ENCODE measurements at places on chromosomes 16 and 17.

GRCh38 chr16:19092653-19093410, 20.9 kb upstream of the ITPRIPL2 start:
- no peak for DNase-seq

DNA sequence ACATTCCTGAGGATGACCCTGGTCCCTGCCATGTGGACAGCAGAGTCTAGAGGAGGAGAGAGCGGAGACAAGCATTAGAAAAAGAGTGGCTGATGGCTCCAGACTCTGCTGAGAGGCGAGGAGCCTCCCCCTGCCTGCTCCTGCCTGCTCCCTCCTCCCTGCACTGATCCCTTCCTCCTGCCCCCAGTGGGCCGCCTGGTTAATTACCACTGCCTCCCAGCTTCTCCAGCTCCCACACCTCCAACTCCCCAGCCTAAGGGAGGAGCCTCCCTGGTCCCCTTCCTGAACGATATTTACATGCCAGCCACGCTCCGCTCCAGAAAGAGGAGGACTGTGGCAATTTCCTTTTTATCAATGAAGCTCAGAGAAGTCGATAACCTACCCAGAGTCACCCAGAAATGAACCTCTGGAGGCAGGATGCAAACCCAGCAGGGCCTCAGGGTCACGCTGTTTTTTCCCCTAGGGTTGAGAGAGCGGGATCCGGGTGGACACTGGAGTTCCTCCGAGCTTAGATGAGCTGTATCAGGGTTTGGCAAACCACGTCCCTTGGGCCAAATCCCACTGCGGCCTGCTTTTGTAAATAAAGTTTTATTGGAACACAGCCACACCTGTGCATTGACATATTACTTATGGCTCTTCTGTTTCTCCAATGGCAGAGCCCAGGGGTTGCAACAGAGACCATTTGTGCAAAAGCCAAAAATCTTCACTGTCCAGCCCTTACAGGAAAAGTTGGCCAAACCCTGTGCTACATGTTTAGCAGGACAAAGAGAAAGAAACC, 27.1 kb upstream of the JPH3 start:
- no peak for DNase-seq

- no peak for DNase-seq
Observed at GRCh38 chr16:66689282-66689681, 7.3 kb downstream of the CMTM4 start.

DNA sequence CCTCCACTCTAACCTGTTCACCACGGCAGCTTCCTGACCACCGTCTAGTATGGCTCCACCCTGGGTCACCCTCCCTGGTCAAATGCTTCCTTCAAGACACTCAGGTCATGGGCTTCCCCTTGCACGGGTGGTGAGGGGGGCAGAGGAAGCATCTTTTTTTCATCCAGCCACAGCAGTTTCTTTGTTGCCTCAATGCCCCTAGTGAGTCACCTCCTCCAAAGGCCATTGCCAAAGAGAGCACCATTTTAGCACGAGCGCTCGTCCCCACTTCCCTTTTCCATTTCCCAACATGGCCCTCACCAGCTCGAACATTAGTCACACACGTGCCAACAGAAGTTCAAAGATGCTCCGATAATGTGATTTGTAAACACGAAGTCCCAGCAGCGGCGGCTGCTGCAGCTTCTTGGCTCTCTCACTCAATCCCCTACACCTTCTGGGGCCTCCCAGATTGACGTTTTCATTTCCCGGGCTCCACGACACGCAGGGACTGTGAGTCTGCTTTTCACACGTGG, 134.6 kb downstream of the GAS7 start:
- no peak for DNase-seq

DNA sequence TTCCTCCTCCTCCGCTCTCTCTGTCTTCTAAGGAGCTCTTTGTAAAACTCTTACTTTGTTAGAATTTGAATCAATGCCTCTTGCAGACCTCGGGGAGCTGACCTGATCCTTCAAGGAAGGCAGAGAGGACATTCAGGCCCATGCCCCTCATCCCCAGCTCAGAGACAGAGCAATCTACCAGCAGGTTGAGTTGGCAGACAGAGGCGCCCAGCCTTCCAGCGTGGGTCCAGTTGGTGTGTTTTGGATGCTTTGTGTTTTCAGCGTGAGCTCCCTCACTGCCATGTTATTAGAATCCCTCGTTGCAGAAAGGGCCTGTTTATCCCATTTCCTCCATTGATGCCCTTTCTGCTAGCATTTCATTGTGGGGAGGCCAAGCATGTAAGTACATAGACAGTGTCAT, 167.1 kb downstream of the CMIP start:
- no peak for DNase-seq

GRCh38 chr16:60882816-60883215, 1153.4 kb downstream of the CDH8 start:
- DNase-seq: no peak

- no peak for DNase-seq
Observed at GRCh38 chr16:81855552-81856153, 76.6 kb downstream of the PLCG2 start.

DNA sequence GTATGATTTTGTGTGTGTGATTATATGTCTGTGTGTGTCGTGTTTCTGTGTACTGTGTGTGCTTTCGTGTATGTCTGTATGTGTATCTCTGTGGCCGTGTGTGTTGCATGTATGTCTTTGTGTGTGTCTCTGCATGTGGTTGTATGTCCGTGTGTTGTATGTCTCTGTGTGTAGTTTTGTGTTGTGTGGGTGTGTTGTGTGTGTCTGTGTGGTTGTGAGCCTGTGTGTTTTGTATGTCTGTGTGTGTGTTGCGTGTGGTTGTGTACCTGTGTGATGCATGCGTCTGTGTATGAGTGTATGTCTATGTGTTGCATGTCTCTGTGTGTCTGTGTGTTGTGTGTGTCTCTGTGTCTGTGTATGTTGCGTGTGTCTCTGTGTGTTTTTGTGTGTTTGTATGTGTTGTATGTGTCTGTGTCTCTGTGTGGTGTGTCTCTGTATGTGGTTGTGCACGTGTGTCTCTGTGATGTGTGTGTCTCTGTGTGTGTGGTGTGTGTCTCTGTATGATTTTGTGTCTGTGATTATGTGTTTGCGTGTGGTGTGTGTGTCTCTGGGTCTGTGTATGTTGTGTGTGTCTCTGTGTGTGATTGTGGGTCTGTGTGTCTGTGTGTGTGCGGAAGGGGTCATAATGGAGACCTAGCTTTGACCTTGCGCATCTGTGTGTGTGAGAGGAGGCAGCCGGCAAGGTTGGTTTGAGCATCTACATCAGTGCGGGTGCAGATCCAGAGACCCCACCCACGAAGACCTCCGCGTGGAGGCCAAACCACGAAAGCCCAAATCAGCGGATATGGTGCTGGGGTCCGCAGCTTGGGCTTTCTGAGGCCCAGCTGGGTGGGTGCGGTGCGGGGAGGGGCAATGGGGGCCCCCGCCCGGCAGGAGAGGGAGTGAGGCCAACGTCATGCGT, 212.6 kb upstream of the GSE1 start:
- no peak for DNase-seq

- no peak for DNase-seq
Observed at GRCh38 chr17:55794725-55795482, 44.1 kb downstream of the PCTP start.

DNA sequence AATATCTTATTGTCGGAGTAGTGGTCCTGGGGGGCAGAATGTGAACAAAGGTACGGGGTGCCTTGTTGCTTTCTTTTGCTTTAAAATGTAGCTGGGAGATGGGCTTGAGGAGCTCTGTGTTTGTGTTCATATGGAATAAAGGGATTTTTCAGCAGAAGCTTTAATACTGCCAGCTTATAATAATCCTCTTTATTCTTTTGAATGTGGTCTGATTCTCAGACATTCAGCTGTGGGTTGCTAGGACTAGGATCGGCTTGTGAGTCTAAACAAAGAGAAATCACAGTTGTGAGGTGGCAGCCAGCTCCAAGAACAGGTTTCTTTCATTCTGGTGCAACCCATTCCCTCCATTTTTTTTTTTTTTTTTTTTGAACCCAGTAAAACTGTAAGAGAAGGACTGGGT, 7.2 kb downstream of the MRPL58 start:
- DNase-seq: no peak

GRCh38 chr17:16584273-16584995, 15.4 kb upstream of the ZNF287 start:
- peak; percentile 86 for DNase-seq

- DNase-seq: peak; percentile 74
Observed at GRCh38 chr16:30185683-30186421, 2.5 kb downstream of the CORO1A start.

GRCh38 chr16:764848-765487, 4.4 kb downstream of the MSLN start:
- no peak for DNase-seq

DNA sequence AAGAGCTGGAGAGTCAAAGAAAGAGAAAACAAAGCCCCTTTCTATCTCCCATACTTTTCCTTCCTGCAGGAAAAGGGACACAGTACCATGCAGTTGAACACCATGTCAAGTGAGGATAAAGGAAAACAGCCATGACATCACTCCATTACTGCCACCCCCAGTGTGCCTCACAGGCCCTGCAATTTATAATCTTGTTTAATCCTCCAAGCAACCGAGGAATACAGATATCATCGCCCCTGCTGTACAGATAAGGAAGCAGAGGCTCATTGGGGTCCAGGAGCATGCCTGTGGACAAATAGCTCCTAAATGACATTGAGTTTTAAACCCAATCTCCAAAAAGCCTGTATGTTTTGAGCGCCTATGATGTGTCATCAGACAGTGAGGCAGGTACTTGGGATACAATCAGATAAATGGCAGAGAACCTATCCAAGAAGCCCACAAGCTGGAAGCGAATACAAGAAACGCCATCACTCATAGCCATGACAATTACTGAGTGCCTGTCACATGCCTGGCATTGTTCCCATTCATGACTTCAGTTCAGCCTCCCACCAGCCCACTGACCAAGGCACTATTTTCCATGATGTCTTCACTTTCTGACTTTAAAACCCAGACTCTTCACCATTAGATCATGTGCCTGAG, 45.5 kb downstream of the CPPED1 start:
- DNase-seq: no peak

DNA sequence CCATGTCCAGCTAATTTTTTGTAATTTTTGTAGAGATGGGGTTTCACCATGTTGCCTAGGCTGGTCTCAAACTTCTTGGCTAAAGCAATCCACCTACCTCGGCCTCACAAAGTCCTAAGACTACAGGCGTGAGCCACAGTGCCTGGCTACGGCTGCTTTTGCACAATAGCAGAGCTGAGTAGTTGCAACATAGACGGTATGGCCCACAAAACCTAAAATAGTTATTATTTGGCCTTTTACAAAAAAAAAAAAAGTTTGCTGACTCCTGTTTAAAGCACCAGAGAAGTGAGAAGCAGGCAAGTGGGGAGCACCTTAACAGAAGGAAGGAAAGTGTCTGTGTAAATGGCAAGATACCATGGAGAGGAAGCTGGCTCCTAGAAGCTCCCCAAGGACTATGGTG, 5.3 kb upstream of the HSF5 start:
- DNase-seq: no peak

DNA sequence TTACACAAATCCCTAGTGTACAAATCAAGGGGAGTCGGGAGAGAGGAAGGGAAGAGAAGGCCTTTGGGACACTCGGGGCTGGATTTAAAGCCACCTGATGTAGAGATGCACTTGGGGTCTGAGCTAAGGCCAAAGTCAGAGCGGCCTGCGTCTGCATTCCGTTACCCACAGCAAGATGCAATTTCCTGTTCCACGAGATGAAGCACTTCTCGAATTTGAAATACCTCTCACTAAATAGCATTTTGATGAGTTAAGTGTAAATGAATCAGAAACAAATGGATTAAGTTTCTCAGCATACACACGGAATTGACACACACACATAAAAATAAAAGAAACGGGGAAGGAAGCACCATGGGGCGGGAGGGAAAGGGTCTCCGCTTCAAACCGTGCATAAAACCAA, 386.0 kb downstream of the SOX9 start:
- no peak for DNase-seq

- DNase-seq: no peak
Observed at GRCh38 chr17:77546772-77547241, 406.0 kb downstream of the SEC14L1 start.

GRCh38 chr17:58574025-58574424, 59.6 kb upstream of the MTMR4 start:
- no peak for DNase-seq

- no peak for DNase-seq
Observed at GRCh38 chr17:45951941-45952340, 47.1 kb upstream of the STH start.

DNA sequence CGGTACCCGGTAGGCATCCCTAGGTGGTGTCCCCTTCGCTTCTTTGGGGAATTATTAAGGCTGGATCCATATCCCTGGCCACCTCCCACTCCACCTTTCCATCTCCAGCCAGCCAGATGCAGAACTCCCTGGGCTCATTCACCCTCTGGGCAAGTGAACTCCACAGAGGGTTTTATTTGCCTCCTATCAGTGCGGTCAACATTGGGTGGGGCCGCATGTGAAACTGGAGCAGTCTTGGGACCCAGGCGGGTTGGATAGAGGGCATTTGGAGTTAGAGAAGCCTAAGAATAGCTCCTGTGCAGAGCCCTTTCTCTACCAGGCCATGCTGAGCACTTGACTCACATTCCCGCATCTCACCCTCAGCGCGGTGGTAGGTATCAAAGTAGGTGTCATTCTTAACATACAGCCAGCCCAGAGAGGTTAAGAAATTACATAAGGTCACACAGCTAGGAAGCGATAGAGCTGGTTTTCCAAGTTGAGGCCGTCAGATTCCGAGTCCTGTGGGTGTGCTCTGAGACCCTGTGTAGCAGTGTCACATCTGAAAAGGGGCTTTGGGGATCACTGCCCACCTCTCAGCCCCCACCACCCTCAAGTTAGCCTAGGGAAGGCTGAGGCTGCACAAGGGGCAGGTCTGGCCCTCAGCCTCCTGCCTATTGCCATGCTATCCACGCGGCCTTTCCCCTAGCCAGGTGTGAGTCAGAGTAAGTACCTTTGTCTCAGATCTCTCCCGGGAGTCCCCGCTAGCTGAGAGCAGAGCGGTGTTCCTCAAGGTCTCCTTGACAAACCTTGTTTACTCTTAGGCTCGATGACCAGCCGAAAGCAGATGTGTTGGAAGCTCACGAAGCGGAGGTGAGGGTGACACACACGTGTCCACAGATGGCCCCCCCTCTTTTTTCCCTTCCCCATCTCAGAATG, 26.9 kb upstream of the LGALS9 start:
- no peak for DNase-seq

GRCh38 chr17:50426814-50427787, 1.1 kb downstream of the ACSF2 start:
- DNase-seq: no peak

DNA sequence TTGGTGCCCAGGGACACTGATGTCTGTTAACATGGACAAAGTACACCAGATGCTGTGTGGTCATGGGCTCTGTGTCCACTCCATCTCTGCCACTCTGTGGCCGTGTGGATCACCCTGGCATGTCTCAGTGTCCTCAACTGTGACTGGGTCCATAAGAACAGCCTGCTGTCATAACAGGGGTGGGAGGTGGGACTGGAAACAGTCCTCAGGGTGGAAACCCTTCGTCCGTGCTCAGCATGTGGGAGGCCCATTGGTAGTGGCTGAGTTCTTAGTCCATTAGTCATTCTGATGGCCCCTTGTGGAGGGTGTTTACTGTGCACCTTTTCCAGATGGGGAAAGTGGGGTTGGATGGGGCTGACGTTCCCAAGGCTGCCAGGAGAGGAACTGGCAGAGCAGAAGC, 12.8 kb downstream of the FLYWCH2 start:
- DNase-seq: no peak

GRCh38 chr17:58789160-58789559, 33.5 kb downstream of the PPM1E start:
- DNase-seq: no peak

- no peak for DNase-seq
Observed at GRCh38 chr16:84555418-84556196, 51.1 kb upstream of the MEAK7 start.
